ENCODE measurements at places on chromosomes 12 and 14.

- DNase-seq, result peak; percentile 72
Observed at GRCh38 chr14:42884100-42884499, 1277.4 kb downstream of the LRFN5 start.

DNA sequence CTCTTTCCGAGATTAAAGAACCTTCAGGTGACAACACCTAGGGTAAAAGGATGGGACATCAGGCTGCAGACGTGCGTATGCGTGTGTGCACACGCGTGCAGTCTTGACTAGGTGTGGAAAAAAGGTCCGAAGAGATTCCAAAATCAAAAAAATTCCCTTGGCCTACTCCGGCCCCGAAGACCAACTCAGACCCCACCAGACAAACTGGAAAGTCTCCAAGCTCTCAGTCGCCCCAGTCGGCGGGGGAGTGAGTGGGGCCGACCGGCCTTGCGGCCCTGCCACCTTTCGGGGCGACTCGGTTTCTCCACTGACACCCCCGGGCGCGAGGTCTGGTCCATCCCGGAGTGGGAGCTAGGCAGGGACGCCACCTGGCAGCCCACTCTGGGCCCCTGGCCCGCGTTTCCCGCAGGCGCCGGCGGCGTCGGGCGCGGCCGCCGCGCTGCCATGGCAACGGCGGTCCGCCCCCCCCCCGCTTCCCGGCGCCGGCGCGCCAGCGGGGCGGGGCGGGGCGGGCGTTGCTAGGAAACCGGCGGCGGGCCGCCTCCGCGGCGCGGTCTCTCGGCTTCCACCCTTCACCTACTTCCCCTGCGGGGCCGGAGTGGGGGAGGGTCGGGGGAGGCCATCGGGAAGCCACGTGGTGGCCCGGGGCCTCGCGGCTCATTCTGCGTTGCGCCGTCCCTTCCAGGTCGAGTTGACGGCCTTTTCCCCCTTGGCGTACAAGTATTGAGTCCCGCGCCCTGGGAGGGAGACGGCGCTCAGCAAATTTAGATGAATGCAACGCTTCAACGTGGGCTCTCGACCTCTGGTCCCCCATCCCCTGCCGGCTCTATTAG lies 253.1 kb downstream of the EFCAB11 start:
- peak; percentile 39 for DNase-seq

DNA sequence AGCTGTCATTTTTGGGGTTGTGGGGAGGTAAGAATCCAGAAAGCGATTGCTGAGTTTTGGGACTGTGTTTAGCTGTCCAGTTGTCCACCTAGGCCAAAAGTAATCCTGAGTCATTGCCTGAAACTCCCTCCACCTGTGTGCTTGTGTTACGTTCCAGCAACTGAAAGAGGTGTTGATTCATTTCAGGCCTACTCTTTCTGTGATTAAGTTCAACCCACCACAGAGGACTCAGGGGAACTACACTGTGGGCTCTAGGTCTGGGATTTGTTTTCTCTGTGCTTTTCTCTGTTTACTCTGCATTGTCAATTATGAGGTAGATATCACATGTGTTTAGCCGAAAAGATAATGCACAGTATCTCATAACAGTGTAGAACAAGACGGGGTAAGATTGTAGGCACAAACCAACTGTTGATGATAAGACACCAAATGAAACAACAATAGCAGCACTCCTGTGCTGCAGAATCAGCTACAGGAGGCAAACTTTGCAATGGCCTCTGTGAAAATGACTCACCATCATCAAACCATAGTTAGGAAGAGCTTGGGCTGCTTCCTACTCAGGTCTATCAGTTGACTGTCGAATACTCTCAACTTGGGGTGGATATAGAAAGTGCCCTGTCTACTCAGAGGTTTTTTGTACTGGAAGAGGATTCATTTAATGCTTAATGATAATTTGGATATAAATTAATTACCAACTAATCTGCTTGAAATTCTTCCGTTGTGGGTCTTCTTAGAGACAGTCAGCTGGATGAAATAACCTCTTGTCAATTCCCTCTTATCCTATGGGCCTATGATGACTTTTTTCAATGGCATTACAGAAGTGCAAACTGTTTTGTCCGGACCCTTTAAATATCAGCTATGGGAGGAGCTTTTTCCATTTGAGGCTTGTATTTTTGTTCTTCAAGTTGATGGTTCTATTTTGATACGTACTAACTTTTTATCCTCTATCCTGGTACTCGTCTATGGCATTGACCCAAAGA lies 385.9 kb downstream of the BMP4 start:
- DNase-seq, result no peak

GRCh38 chr14:92600318-92601053 lies 86.9 kb downstream of the RIN3 start:
- DNase-seq, result peak; percentile 51

GRCh38 chr12:108699955-108700563 lies 31.3 kb downstream of the CORO1C start:
- no peak for DNase-seq

DNA sequence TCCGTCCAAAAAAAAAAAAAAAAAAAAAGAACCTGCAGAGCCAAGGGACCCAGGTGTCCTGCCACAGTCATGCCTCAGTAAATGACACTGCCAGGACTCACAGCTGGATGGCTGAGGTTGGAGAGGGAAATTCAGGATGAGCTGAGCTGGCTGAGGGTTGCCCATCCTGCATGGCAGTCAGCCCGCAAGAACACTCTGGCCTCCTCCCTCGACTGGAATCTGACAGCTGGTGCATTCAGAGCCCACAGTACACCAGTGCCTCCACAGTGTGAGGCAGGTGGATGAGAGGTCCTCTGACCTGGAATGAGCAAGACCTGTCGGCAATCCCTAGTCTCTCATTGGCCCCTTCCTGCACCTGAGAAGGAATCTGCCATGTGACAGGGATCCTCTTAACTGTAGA lies 74.4 kb upstream of the GPR68 start:
- no peak for DNase-seq
